ENCODE measurements at places on chromosomes 4 and X.

- peak; percentile 16 for DNase-seq
These were observed 755 bp downstream of the ANKRD17 start for GRCh38 chr4:73257651-73258435.

DNA sequence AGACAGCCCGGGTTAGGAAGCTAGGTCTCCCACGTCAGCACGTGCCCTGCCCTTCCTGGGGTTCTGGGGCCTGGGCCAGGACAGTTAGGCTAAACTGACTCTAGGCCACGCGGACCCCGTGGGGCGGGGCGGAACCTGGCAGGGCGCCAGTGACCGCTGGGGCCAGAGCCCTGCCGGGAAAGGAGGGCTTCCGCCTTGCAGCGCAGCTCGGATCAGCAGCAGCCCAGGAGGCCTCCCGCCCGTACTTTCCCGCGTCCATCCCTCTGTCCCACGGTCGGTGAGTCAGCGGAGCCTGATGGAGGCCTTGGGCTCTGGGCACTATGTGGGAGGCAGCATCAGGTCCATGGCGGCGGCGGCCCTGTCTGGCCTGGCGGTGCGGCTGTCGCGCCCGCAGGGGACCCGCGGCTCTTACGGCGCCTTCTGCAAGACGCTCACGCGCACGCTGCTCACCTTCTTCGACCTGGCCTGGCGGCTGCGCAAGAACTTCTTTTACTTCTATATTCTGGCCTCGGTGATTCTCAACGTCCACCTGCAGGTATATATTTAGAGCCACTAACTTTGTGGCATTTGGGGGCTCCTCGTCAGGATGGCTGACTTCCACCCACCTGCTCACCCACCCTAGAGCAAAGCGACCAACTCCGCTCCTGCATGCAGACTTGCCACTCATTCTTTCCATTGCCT lies at the start of gene SMIM10:
Gene SMIM10 (plus strand): TSS at position 191 of the 681 bp plus-strand sequence. CDS start 105 bp downstream, at position 296.
- DNase-seq: peak; percentile 0

- peak; percentile 1 for DNase-seq
These were observed 124.2 kb upstream of the EOLA2 start for GRCh38 chrX:150062292-150063137.

DNA sequence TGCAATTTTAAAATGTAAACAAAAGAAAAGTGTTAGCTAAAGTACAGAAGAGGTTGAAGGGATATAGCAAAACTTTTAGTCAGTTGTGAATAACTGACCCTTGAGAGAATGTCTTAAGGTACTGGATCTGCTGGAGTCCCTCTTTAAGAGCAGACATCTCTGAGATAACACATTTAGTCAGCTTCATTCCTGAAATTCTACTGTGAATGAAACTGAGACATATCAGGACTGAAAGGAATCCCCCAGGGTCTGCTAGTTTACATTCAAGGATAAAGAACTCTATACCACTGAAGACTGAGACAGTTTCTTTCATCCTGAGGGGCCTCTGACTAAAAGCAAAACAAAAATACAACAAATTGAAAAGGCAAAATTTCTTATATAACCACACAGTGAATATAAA lies 54.4 kb downstream of the PGRMC1 start:
- DNase-seq: no peak

- no peak for DNase-seq
These were observed 122.4 kb upstream of the SLC34A2 start for GRCh38 chr4:25533256-25533655.

DNA sequence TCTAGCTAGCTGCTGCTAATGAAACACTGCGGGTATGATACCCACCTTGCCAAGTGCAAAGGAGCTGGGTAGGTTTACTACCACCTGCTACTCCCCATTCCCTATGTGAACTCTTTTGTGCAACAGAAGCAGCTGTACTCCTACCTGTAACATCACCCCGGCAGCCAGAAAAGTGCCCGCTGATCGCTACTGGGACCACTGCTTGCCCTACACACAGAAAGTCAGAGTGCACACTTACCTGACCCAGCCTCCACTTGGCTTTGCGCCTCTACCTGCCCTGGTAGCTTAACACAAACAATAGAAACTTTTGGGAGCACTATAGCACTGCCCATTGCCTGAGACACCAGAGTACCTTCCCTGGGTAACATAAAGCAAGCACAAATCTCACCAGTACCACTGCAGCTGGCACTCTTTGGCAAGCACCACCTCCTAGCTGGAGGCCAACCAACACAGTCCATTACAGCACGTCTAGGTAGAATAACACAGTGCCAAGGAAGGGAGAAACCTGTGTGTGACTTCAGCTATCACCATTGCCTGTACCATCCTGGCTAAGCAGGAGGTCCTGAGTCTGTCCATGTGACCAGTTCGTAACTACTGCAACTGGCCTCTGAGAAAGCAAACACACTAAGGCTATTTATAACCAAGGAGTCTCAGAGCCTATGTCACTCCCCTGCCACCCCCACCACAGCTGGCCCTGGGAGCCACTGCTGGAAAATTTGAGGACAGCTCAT lies 80.1 kb downstream of the CENPC start:
- no peak for DNase-seq

GRCh38 chr4:89949782-89950387 lies 55.2 kb downstream of the MMRN1 start:
- no peak for DNase-seq

- DNase-seq: no peak
These were observed 235.1 kb upstream of the CPEB2 start for GRCh38 chr4:14767142-14767541.

- no peak for DNase-seq
These were observed 48.8 kb downstream of the MAP7D2 start for GRCh38 chrX:20067709-20068561.

- no peak for DNase-seq
These were observed 26.8 kb upstream of the SPARCL1 start for GRCh38 chr4:87555773-87556619.

DNA sequence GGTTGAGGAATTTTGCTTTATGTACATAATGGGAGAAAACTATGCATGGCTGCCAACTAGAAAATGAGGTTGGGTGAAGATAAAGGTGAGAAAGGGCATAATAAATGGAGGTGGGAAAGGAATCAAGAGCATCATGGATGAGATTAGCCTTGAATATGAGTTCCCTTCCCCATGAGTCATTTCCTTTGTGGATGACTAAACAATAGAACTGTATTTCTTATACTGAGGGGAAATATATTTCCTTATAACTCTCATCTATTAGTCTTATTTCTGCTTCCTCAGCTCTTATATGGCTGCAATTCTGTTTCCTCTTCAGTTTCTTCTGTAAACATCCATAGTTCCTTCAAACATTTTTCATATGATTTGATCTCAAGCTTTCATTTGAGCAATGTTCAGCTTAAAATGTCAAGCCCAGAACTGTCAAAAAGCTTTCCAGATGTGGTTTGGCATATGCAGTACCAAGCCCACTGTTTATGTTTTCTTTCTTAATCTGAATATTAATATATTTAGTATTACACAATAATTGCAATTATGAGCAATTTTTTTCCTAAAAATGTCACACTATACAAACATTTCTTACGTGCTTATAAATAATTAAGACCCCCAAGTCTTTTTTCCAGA lies 100.7 kb upstream of the GRPR start:
- no peak for DNase-seq

DNA sequence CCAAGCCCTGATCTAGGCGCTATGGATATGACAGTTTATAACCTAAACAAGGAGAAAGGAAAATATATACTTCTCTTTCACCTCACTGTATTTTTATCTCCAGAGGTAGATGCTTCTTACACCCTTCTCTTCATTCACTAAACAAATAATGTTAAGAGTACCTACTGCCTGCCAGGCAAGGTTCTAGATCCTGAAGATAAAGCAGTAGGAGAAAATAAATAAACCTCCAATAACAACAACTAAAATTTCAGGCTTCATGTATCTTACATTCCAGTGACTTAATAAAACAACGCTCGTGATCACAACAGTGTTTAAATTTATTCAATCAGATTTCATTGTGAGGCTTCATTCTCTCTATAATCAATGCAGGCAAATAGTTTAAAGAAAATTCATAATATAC lies 20.7 kb downstream of the PDGFC start:
- no peak for DNase-seq

DNA sequence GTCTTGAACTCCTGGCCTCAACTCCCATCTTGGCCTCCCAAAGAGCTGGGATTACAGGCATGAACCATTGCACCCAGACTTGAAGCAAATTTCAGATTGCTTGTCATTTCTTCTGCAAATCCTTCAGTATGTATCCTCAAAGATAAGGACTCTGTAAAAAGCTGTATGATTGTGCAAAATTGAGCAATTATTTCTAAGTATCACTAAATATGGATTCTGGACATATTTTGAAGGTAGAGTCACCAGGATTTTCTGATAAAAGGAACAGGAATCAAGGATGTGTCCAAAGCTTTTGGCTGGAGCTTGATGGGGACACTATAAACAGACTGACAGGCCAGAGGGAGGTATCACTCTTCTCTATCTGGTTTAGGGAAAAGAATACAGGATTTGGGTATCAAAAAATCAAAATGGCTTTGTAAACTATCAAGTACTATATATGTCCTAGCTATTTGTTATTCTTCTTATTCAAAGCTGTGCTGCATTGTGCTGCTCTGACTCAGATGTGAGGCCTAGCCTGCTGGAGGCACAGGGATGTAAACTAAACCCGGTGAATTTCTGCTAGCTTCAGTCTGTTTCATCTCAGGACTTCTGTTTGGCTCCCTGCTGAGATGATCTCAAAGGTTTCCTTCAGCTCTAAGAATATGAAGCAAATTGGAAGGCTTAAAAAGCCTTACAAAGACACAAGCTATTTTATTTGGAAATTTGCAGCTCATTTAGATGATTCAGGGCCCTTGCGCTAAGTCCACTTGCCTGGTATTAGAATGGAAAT lies 8.3 kb downstream of the RPS4X start:
- DNase-seq: no peak

DNA sequence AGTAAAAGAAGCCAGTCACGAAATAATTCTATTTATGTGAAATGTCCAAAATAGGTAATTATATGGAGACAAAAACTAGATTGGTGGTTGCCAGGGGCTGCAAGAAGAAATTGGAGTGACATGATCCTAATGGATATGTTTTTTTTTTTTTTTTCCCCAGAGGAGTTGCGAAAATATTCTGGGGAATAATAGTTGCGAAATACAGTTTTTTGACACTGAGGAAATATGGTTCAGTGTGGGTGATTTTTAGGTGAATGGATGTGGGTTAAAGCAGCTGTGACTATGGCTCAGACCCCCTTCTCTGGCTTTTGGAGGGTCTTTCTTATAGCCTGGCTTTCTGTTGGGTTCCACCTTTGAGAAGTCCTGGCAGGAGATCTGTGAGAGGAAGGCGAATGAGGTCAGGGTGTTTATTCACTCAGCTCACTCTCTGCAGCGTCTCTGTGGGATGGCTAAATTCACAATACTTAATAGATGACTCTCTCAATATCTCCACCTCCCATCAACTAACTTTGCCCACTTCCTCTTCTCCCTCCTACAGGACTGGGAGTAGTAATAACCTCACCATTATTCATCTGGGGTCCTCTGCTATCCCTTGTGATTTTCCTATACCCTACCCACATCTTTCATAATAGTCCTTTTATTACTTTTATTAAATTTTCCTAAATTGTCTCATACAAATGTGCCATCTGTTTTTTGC lies 15.3 kb upstream of the RAB9B start:
- DNase-seq: no peak

DNA sequence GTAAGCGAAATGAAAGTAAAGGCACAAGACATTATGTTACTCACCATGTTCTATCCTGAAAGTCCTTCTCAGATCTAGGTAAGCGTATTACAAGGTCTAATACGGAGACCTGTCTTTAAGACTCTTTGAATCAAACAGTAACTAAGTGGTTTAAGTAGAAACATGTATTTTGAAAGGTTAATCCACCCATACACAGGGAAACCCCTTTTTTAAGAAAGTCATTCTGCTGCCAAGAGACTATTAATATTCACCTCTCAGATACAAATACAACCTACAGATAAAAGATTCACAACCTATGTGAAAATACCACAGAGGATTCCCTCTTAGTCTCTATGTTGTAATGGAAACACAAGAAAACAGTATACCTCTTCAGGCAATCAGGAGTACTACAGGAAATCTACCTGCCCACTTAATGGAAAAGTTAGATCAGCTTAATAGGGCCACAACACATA lies 63.2 kb upstream of the TNIP3 start:
- DNase-seq: no peak

- DNase-seq: no peak
These were observed 48.4 kb upstream of the TMPRSS11A start for GRCh38 chr4:68011684-68012083.

DNA sequence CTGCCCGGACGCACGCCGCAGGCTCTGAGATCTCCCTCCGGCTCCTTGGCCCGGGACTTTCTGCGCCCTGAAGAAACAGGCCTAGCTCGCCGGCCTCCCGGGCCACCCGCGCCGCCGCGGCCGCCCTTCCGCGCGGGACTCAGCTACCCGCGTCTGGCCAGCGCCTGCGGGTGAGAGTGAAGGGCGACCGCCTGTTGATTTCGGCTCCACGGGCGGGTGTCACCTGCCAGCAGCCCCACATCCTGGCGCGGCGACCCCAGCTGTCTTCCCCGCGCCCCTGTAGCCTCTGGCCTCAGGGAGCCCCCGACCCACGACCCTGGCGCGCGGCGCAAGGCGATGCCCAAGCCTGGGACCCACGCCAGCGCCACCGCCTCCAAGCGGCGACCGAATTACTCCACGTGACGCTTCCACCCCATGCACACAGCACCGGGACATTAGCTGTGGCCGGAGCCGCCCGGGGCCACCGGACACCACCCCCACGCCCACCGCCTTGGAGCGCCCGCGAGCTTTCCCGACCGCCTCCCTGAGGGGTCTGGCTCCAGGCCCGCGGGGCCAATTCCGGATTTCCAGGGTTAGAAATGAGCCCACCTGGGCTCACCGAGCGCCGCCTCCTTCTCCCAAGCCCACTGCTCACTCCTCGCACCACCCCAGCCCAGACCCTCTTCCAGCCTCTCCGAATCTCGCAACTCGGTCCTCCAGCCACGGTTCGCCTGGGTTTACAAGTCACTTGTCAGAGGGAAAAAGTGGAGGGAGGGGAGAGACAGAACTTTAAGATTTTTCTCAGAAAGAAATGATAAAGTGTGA lies 10.2 kb downstream of the ARX start:
- no peak for DNase-seq

DNA sequence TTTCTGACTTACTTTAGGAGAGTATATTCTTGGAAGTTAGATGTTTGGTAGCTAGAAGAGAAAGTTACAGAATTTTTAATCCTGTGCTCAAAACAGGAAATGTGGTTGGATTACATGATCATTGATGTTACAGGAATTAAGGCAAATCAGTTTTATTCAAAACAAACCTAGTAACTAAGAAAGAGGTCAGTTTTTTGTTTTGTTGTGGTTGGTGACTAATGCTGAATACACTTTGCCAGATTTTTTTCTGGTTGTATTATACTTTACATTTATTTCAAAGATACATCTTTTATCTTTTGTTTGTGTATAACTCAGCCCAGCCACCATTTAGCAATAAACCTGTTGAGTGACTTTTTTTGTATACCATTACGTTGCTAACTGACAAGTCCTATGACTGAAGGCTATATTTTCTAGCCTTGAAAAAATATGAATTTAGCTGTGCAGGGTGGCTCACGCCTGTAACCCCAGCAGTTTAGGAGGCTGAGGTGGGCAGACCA lies 116.7 kb downstream of the KLHL8 start:
- DNase-seq: no peak

GRCh38 chrX:48473704-48473990 lies 2.4 kb upstream of the FTSJ1 start:
- no peak for DNase-seq

Measured in NCI-H510A (cell line).